Activated naive CD4-positive, alpha-beta T cell treated with anti-CD3 and anti-CD28 coated beads for 36 hours (primary cell): ENCODE measurements at places on chromosomes 16 and 17. TPM values are rescaled to one million over a fixed set of nuclear protein-coding genes. Genes with fewer than 3 reads are reported as not detected.
A peak's percentile ranks its signal among the peaks of the same experiment; 100 is the strongest.

- DNase-seq, result no peak
- no peaks in the 10 kb centered on the region for H3K36me3 ChIP-seq
- no peak overlapping the region for H3K4me3 ChIP-seq
- H3K27me3 ChIP-seq, result peaks cover 18% of the 10 kb centered on the region
These were observed 42.9 kb upstream of the TEKT3 start for GRCh38 chr17:15384142-15384787.

DNA sequence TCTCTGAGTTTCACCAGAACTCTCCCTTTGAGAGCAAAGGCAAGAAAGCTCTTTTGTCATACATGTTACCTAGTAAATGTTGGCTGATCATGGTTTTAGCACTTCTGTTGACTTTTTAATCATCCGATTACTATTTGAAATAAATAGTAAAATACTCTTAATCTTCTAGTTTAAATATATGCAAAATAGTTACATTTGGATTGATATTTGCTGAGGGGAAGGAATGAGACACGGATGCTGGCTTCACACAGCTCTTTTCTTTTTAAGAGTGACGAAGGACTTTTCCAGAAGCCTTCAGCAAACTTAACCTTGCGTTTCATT lies 9.4 kb downstream of the NFATC3 start:
- no peak for DNase-seq
- peak overlapping the region; percentile 72 for H3K27ac ChIP-seq
- H3K36me3 ChIP-seq, result peaks cover 3% of the 10 kb centered on the region
- H3K4me1 ChIP-seq, result peaks cover 78% of the 10 kb centered on the region

Gene COG7
- 16.9 TPM for total RNA-seq

DNA sequence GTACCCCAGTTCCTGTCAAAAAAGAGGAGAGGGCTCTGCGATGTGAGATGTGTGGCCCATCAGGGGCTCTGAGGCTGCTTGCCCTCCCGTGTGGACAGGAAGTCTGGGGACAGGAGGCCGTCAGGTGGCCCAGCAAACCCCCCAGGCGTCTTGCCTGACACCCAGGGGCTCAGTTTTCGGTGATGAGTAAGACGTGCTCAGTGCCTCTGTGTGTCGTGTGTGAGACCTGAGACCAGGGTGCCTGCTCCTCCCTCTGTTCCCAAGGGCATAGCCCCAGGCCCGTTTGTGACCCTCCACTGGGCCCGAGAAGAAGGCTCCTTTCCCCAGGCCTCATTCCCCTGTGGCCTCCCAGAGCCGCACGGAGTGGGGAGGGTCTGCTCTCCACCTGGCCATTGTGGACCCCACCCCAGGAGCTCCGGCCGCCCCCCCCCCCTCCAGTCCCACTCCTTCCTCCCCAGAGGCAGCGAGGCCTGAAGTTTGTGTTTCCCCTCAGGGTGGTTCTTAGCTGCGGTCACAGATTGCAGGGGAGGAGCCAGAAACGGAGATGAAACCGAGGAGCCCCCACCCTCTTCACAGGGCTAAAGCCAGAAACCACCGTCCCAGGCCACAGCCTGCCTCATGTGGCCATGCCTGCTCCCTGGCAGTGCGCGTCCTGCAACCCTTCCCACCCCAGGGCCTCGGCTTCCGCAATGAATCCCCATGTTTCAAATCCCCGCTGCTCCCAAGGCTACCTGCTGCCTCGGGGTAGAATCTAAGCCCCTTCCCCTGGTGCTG lies 4.9 kb upstream of the ACTG1 start:
- H3K36me3 ChIP-seq, result no peaks in the 10 kb centered on the region
- no peak overlapping the region for H3K4me3 ChIP-seq
- peaks cover 18% of the 10 kb centered on the region for H3K4me1 ChIP-seq
- no peaks in the 10 kb centered on the region for H3K27me3 ChIP-seq
- no peak for DNase-seq
- no peak overlapping the region for H3K27ac ChIP-seq

Gene CTRL
- total RNA-seq, result 1.8 TPM

- DNase-seq, result peak; percentile 56
- H3K4me3 ChIP-seq, result no peak overlapping the region
- peaks cover 29% of the 10 kb centered on the region for H3K4me1 ChIP-seq
- no peak overlapping the region for H3K27ac ChIP-seq
These were observed 33.4 kb downstream of the CDH13 start for GRCh38 chr16:82660075-82660645.

- no peaks in the 10 kb centered on the region for H3K27me3 ChIP-seq
- peak; percentile 39 for DNase-seq
- H3K4me3 ChIP-seq, result no peak overlapping the region
- H3K27ac ChIP-seq, result peak overlapping the region; percentile 43
These were observed 7.3 kb upstream of the KDM8 start for GRCh38 chr16:27195941-27196595.

GRCh38 chr16:66902648-66903543 lies 15.8 kb downstream of the CDH16 start:
- H3K4me3 ChIP-seq, result no peak overlapping the region
- H3K27ac ChIP-seq, result no peak overlapping the region
- no peaks in the 10 kb centered on the region for H3K36me3 ChIP-seq
- no peaks in the 10 kb centered on the region for H3K27me3 ChIP-seq

- no peak overlapping the region for H3K27ac ChIP-seq
- H3K4me1 ChIP-seq, result no peaks in the 10 kb centered on the region
- H3K27me3 ChIP-seq, result no peaks in the 10 kb centered on the region
- H3K4me3 ChIP-seq, result no peak overlapping the region
- no peak for DNase-seq
These were observed 151.7 kb downstream of the RBFOX3 start for GRCh38 chr17:79459003-79459655.

GRCh38 chr16:6258056-6258455 lies 1074.6 kb upstream of the RBFOX1 start:
- H3K4me1 ChIP-seq, result no peaks in the 10 kb centered on the region
- no peaks in the 10 kb centered on the region for H3K36me3 ChIP-seq
- H3K27me3 ChIP-seq, result no peaks in the 10 kb centered on the region
- H3K4me3 ChIP-seq, result no peak overlapping the region
- H3K27ac ChIP-seq, result no peak overlapping the region

DNA sequence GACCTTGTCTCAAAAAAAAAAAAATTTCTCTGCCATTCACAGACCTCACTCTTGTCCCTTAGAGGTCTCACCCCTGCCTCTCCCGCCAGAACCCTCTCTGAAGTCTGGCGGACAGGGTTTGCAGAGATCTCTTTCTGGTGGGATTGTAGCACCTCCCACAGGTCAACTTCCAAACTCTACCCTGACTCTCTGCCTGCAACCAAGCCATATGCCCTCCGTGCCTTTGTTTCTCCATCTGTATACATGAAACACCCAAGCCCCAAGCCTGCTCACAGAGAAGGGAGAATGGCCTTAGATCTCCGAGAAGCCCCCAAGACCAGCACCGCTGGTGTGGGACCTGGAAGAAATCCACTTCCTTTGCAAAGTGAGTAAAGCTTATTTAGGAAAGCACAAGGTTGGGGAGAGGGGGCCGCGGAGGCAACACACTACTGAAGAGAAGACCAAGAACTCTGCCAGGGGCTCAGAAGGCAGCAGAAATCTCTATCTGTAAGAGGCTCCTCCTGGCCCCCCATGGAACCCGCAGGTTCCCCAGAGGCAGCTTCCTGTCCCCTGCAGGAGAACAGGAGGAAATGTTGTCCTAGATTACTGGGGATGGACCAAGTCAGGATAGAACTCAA lies 219.9 kb downstream of the C16orf78 start:
- H3K4me1 ChIP-seq, result peaks cover 15% of the 10 kb centered on the region
- H3K27me3 ChIP-seq, result no peaks in the 10 kb centered on the region
- H3K27ac ChIP-seq, result no peak overlapping the region
